ENCODE measurements at places on chromosomes 16 and 17.

DNA sequence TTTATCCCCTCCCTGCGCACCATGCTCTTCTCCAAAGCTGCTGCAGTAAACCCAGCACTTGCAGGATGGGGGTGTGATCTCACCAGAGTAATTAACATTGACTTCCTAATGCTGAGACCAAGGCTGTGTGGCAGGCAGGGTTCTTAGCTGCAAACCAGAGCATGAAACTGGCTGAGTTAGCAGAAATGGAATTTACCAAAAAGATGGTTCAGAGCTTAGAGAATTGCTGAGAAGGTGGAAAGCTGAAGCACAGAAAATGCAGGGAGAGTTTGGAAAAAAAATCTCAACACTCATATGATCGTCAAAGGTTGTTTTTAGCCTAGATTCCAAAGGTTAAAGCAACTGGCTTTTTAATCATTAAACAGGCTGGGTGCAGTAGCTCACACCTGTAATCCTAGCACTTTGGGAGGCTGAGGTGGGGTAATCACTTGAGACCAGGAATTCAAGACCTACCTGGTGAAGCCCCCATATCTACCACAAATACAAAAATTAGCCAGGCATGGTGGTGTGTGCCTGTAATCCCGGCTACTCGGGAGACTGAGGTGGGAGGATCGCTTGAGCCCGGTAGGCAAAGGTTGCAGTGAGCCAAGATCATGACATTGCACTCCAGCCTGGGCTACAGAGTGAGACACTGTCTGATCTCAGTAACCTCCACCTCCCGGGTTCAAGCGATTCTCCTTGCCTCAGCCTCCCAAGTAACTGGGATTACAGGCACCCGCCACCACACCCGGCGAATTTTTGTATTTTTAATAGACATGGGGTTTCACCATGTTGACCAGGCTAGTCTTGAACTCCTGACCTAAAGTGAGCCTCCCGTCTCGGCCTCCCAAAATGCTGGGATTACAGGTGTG lies 6.0 kb upstream of the TXNDC11 start:
- DNase-seq, result no peak

DNA sequence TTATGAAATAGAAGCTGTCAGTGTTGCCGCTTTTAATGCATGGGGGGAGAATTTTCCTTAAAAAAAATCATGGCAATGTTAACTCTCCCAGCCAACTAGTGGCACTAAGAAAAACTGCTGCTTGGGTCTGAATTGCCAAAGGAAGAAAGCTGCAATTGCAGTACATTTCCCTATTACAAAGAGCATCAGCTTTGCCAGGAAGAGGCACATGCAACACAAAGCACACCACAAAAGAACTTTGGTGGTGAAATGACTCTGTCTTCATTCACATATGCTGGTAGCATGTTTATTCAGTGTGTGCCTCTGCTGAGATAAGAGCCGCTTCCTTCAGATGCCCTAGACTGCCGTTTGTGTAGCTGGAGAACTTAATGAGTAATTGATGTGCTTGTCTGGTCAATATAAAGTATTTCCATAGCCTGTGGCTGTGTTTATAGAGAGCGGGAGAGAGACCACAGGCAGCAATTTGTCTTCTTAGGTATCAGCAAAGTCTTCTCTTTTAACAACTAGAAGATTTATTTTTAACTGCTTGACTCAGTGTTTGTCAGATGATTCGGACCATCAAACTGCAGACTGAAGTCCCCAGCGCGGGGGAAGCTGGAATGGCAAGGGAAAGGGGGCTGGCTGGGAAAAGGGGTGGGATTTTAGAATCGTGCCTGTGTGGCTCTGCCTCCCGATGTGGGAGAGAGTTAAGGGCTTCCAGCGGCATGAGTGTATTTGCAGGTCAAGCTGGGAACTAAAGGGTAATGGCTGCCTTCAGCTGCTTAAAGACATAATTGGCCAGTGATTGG lies 115.1 kb downstream of the MRTFB start:
- DNase-seq, result peak; percentile 13

DNA sequence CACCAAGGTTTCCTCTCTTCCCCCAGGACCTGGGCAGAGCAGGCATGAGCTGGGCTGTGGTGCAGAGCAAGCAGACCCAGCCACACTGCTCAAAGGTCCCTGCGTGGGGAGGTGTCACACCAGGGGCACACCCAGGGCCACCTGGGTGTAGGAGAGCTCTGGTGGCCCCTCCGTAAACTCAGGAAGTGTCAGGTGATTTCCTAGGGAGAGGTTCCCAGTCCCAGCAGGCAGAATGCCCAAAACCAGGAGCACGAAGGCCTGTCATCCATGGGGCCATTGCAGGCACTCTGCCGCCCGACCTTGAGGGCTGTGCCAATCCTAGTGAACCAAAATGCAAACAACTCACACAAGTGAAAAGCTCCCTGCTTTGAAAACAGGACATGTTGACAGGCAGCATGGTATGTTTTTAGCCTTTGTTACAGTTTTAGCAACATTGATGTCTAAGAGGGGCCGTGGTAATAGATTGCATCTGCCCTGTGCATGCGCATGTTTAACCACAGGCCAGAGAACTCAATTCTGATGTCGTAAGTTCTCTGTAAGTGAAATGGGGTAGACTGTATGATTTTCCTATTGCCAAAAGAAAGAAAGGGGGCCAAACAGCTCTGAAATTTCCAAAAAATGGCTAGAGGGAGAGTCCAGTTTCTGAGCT lies 21.3 kb downstream of the CIBAR2 start:
- no peak for DNase-seq

DNA sequence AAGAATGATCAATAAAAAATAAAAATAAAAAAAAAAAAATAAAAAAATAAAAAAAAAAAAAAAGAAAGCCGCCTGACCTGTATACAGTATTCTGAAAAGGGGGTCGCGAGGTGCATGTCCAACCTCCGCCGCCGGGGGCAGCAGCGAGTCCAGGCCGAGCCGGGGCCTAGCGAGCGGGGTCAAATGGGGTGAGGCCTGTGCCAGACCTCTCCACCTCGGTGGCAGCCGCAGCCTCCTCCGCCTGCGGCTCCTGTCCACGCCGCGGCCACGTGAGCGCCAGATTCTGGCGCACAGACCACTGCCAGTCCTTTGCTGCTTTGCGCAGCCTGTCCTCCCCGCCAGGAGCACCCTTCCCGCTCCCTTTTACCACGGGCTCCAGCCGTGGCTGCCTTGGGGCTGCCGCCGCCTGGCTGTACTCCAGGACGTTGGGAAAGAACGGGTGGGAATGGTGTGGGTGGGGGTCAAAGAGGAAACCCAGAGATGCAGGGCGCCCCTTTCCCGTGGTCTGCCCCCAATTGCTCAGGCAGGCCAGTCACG lies 2.4 kb upstream of the BCKDK start:
- peak; percentile 92 for DNase-seq

DNA sequence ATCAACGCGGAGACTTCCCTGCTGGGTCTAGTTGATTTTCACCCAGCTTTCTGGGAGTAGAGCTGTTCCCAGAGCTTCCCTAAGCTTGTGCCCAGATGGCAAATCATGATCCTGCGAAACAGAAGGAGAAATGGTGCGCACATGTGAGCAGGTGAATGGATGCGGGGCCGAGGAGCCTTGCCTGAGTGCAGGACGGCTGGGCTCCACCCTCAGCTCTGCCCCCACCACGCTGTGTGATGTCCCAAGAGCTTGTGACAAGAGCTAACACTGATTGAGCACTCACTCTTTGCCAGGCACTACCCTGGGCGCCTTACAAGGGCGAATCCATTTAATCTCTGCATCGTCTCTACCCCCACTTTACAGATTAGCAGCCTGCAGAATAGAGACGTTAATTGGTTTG lies 162.7 kb upstream of the RPL38 start:
- no peak for DNase-seq

DNA sequence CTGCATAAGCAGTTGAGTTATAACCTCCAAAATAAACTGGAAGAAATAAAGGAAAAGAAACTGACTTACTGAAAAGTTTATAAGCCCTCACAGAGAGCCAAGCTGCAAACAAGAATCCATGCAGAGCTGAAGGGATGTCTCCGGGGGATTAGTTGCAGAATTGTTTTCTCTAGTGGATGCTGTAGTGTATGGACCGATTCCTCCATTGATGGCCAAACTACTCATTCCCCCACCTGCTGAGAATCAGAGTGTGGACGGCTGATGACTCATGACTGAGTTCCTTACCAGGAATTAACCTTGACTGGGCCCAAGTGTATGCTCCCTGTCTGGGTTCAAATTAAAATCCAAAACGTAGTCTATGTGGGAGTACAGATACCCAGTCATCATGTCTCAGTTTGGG lies 93.9 kb upstream of the CDH8 start:
- no peak for DNase-seq

DNA sequence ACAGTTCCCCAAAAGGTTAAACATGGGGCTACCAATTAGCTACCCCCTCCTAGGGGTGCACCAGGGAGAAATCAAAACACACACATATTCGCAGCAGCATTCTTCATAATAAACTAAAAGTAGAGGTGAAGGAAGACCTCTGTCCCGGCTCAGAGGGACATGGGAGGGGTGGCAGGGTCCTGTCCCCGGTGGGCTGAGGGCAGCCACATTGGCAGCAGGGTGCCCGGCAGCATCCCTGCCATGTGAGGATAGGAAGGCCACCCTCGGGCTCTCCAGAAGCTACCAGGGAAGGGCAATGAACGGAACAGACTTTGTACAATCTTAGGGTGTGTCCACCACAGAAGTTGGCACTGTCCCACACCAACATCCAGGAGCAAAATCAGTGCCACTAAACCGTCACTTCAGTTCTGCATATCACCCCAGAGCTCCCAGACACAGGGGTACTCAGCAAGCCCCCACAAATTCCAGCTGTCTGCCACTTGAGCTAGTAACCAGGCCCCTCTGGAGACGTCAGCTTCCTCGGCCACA lies 3.1 kb upstream of the DNAH17 start:
- no peak for DNase-seq

- no peak for DNase-seq
These were observed 15.7 kb upstream of the MLKL start for GRCh38 chr16:74716355-74716754.

- DNase-seq, result no peak
These were observed 2295.3 kb downstream of the TP53TG3F start for GRCh38 chr16:35754391-35755369.

DNA sequence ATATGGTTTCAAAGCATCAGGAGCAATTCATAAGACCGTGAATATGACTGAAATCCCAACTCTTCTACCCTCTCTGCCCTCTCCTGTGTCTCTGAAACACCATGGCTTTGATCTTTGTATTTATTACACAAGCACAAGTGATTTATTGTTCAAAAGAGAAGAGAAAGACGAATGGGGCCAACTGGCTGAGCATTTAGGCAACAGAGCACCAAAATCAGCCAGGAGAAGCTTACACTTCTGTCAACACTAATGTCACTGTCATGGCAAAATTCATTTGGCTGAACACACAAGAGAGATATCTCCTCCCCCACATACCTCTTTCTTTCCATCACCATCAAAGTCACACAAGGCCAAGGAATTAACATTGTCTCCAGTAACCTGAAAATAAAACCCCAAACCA lies 9.3 kb downstream of the BBS2 start:
- DNase-seq, result no peak

DNA sequence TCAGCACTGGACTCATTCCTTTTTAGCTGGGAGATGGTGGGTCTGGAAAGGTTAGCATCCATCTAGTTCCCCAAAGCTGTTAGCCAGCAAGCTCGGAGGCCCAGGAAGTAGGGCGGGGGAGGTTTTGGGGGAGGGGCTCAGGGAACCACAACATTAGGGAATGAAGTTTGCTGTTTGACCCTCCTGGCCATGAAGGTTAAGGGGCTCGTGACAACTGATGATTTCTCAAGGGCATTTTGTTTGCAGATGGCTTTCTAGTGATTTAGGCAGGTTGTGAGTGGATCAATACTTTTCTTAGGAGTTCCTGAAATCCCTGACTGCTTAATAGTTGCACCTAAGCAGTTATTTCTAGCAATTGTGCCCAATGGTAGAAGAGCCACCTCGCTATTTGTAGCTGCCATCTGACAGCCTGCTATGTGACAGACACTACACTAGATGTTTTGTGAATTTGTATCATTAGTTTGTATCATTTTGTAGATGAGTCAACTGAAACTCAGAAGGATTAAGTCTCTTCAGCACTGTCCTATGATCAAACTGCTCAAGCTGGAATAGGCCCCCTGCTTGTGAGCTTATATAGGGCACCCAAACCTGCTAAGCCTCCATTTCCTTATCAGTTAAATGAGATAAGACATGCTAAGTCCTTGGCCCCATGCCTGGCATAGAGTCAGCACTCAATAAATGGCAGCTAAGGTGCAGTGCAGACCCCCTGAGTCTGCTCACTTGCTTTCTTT lies 146.4 kb downstream of the IRX3 start:
- no peak for DNase-seq

DNA sequence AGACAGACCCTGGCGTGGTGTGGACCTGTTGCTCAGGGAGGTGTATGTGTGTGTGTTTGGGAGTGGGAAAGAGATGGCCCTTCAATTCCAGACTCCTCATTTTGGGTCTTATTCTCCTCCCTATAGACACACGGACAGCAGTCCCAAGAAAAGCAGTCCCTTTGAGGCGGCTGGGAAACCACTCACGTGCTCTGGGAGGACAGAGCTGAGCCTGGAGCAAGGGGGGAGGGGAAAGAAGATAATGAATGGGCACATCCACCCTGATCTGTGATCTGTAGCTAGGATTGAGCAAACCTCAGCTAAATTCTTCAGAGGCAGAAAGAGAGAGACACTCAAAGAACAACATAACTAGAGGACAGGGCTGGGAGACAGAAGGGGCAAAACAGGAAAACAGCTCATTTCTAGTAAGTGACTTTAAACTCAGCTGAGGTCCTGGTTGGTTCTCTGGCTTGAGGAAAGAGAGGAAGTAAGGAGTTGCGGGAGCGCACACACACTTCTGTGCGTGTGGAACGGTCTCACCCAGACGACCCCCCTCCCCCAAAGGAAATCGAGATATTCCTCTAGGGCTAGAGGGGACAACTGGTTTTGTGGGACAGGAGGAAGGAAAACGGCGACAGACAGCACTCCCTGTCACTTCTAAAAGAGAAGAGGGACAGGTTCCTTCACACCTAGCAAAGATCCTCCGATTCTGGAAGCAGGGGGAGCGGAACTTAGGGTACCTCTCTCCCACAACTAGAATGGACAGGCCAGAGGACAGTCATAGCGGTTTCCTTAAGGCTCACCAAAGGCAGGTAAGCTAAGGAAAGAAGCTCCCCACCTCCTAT lies 658 bp downstream of the RAB5C start:
- DNase-seq, result no peak

DNA sequence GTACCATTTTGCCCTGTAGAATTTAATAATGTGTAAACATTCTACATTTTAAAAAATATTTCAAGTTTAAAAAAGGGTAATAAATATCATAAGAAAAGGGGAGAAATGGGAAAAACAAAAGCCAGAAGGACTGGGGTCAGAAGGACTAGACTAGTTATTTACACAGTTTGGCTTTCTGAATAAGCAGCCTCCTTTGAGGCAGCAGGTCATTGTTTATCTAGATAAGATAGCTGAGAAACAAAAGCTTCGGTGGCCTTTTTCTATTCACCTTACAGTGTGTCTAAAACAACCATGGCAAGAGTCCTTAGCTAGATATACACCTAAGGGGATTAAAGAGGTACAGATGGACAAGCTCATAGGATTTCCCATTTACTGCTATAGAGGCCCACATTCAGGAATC lies 396.5 kb upstream of the PMFBP1 start:
- no peak for DNase-seq

- no peak for DNase-seq
These were observed 22.6 kb upstream of the AXIN2 start for GRCh38 chr17:65583921-65584603.
